Panc1 (cell line): ENCODE measurements at places on chromosomes 2 and 18.

DNA sequence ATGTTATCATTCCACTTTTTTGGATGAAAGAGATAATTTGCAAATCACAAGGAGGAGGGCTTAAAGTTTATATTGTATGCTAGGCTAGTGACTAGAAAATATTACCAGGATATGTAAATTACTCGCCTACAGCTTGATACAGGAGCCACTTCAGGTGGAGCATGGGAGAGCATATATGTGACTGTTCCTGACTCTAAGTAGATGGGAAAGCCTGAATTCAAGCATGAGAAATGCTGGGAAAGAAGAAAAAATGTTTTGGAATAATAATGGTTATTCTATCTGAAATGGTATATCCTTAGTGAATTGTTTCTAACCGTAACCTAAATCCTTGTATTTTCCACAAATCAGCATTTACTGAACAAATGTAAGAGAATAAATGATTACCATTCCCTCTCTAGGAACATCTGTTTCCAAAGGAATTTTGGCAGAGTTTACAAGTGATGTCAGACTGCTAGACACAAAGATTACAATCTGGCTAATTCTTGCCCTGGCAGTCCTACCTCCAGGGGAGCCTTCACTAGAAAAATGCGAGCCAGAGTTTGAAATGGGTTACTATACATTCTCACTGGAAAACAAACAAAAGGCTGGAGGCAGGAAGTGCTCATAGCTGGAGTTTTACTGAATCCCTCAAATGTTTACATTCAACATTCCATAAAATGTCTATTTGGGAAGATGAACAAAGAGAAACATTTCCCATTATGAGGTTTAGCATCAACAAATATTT, 129.4 kb upstream of the MAPRE2 start:
- DNase-seq, result no peak

DNA sequence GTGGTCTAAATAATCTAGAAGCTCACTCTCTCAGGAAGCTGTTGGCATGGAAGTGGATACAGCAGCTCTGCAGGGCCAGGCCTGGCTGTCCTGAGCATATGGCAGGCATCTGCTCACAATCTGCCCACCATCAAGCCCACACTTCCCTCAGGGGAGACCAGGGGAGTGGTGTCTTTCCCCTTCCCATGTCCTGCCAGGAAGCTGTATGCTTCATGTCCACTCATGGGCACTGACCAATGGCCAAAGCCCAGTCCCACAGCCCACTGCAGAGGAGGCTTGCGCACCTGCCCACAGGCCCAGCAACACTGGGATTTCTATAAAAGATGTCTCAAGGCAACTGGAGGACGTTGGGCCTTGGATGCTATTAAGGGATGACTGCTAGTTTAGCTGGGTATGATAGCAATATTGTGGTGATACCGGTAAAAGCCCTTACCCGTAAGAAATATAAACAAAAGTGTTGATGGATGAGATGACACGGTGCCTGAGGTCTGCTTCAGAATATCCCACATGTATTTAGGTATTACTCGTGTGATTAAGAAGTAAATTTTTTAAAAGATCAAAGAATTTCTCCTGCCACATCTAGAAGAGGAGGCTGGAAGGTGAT, 106.7 kb upstream of the CTDP1 start:
- no peak for DNase-seq

DNA sequence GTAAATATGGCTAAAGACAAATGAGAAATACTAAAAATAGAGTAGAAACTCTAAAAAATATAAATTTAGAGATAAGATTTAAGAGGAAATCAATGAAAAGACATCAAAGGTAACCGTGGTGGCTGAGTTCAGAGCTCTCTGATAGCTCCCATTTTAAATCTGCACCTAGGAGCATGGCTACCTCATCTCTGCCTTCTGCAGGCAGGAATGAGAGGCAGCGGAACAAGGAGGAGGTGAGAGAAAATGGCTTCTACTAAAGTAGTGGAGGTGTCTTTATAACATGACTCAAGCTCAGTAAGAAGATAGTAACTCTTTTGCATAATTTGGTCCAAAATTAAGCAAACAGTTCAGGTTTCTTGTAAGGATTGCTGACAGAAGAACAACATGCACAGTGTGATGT, 758.7 kb upstream of the FSHR start:
- DNase-seq, result no peak

GRCh38 chr18:56358608-56359280, 279.6 kb downstream of the TXNL1 start:
- no peak for DNase-seq

DNA sequence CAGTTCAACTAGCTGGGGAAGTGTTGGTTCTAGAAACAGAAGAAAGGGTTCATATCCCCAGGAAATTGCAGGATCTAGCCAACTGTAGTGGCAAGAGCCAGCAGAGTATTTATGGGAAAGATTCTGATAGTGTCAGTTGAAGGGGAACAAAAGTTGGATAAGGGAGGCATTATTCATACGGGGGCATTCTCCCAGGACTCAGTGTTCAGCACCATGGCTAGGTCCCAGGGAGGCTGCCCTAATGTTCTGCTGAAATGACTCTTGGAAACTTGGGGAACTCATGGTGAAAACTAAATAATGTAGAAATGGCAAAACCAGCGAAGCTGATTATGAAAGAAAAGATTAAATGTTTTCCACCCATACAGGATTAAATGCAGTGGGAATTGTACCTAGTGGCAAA, 543.7 kb downstream of the TRIB2 start:
- no peak for DNase-seq

DNA sequence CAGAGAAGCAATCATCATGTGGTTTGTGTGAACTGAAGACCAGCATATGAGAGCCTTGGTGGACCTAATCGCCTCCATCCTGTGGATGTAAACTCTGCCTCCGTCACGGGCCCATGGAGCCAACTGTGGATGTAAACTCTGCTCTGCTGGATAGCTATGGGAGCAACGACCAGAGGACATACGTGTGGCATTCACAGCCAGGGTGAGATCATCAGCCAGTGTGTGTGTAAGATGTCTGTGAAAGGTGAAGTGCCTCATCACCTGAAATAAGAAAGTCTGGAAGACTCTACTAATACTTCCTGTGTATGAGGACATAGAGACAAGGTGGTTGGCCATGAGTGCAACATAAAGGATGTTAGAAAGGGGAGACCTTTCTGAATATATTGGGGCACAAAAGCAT, 63.5 kb downstream of the CYB5A start:
- DNase-seq, result no peak

DNA sequence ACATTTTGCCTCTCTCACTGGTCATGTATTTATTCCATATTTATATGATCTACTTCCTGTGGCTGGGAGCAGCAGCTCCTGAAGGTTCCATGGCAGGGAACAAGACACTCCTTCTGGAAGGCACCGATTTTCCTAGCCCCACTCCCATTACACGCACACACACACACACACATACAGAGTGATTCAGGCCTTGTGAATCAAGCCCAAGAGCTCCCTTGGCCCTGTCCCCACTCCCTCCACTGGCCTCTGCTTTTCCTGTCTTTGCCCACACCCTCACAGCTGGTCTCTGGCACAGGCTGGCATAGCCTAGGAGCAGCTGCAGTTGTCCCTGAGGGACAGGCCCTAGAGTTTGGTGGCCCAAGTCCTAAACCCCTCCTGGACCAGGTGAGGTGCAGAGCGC, 201.7 kb downstream of the NAPG start:
- no peak for DNase-seq

GRCh38 chr2:122703676-122704075, 948.2 kb downstream of the TSN start:
- DNase-seq, result no peak

- DNase-seq, result no peak
These were observed 66.9 kb upstream of the TRIB2 start for GRCh38 chr2:12649602-12650400.

GRCh38 chr2:238657132-238658053, 190.5 kb upstream of the TWIST2 start:
- no peak for DNase-seq

DNA sequence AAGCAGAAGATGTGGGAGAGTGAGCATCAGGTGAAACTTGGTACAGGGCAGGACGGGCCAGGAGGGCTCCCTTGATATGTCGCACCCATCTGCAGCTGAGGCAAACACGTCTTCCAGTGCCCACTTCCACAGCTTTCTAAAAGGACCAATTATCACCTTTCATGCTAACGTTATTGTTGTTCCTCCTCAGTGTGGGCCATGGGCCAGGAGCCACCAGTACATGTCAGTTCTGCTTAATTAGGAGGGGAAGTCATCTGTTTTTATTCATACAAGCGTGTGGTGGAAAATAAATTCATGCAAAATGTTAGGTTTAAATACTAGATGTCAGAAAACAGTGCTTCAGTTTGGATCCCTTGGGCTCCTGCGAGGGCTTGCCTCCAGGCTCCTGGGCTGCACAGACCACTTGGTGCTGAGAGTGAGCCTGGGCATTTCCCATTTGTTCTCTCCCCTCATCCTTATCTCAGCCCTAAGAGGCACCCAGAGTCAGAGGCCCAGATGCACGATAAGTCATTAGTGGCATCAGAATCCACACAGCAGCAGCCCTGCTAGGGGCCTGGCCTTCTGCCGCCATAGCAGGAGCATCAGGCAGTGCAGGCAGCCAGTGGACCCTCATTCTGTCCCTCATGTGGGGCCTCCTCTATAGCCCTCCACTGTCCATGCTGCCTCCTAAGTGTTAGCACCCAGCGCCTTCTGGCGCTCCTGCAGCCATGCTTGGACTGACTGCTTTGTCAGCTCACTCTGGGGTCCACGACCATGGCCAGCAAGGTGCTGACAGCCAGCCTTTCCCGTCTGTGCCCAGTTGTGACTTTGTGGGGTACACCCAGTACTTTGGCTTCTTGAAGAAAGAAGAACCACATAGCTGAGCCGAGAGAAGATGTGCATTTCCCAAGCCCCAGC, 539.8 kb upstream of the RAB6C start:
- DNase-seq, result no peak

DNA sequence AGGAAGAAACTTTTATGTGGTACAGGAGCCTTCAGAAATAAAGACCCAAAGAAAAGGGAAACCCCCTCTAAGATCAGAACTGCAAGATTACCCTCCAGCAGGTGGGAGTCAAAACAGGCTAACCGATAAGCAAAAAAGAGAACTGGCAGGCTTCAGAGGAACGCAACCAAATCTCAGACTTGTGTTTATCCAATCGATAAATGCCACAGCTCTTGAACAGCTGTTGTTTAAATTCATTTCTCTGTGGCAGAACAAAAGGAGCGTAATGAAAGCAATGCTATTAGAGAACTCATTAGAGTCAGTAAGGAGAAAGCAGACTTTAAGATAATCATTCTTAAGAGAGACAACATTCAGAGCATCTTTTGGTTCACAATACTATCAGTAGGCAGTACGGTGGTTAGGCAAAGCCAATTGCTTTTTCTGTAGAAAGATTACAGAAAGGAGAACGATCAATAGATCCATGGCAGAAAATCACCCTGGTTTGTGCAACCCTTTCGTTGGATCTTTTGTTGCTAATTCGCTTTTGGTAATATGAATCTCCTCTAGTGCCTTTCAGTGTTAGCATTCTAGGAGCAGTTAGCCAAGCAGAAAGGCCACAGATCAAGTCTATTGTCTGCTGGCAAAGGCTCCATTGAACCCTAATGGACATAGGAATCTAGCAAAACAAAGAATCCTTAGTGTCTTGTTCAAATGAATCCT, 476.4 kb upstream of the CHST9 start:
- no peak for DNase-seq

DNA sequence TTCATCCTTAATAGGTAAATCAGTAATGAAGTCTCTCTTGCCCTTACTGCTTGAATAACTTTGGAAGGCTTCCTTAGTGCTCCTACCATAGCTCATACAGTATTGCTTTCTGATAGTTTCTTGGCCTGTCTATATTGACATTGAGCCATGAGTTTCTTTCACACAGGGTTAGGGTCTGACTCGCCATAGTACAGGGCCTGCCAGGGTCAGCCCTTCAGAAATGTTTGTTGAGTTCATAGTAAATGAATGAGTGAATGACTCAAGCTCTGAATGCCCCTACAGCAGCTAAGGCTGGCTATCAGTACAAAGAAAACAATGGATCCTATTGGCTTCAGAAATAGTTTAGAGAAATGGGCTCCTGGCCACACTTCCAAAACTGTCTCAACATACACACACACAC, 65.0 kb upstream of the LRATD1 start:
- no peak for DNase-seq

- no peak for DNase-seq
These were observed 195.0 kb downstream of the DLGAP1 start for GRCh38 chr18:4260107-4260506.

DNA sequence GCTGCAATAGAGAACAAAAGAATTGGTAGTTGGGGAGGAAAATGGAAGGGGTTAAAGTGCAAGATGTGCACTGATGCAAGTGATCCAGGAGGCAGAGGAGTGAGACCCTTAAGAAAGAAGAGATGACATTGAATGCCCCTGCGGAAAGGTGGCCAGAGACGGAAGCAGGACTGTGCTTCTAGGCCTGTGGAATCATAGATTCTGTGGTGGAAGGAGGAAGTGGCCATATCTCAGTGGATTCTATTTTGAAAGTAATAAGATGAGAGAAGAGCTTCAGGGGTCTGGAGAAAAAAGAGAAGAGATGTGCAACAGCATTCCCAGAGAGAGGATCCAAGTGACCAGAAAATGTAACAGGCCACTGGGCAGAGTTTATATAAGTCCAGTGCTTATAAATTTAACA, 18.6 kb upstream of the GYPC start:
- no peak for DNase-seq

DNA sequence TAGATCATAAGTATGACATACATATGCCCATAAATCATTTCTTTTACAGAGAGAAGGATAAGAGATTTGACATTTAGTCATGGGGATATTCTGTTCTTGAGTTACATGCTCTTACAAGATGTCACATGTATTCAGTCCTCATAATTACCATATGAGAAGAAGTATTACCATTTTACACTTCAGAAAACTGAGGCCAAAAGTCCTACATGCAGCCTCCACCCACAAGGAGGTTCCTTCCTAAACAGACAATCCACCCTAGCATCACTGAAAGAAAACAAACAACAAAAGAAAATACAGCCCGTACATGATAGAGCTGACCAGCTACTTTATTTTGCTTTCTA, 335.1 kb downstream of the SETBP1 start:
- no peak for DNase-seq

- DNase-seq, result no peak
These were observed 51.7 kb downstream of the NOP58 start for GRCh38 chr2:202317080-202317857.
